Thoracic aorta endothelial cell (primary cell): ENCODE measurements at places on chromosomes 16 and 17. TPM values are rescaled to one million over a fixed set of nuclear protein-coding genes. Genes with fewer than 3 reads are reported as not detected.

The KRTAP1-1 gene
- not detected in 2 replicates for total RNA-seq

The DNAAF1 gene
- 0.14 TPM in 1 of 2 replicates, not detected in the other for total RNA-seq

The TP53TG3B gene
- total RNA-seq: not detected in 2 replicates

The USP43 gene
- 0.13 and 0.22 TPM in 2 replicates for total RNA-seq

The CES5A gene
- total RNA-seq: not detected in 2 replicates

The SOST gene
- not detected in 2 replicates for total RNA-seq

The SGCA gene
- not detected in 2 replicates for total RNA-seq

The ODAD4 gene
- total RNA-seq: 0.13 and 0.36 TPM in 2 replicates

The KLHDC4 gene
- 33.6 and 36.6 TPM in 2 replicates for total RNA-seq

The TVP23A gene
- not detected in 2 replicates for total RNA-seq

The DECR2 gene
- 12.2 and 16.1 TPM in 2 replicates for total RNA-seq

The DBNDD1 gene
- total RNA-seq: 24.9 and 34.3 TPM in 2 replicates

The HBA1 gene
- total RNA-seq: not detected in 2 replicates

The GJC1 gene
- 10.2 and 15.7 TPM in 2 replicates for total RNA-seq

The RDM1 gene
- 0.40 and 0.72 TPM in 2 replicates for total RNA-seq

The BCL6B gene
- 86.7 and 109 TPM in 2 replicates for total RNA-seq
